Memory B cell (primary cell): ENCODE measurements at places on chromosomes 1 and 21.

DNA sequence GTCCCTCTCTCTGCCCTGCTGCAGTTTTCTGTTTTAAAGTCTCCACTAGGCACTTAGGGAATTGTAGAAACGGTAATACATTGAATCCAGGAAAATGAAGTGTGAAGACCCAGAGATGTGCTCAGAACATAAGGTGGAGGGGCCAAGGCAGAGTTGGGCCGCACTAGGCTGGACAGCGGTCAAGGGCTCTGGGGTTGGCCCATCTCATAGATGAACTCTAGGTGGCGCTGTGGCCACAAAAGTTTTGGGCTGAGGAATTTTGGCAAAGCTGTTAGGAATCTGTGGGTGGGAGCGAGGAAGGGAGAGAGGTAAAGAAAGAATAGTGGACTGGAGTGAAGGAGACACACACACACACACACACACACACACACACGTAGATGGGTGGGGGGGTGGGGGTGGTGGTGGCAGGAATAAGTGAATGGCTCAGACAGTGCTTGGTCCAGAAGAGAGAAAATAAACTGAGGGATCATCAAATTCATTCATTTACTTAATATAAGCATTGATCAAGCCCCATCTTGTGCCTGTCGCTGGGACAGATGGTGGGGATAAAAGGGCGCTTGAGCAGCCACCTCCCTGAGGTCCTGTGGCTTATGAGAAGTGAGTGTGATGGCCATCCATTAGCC, 258.5 kb downstream of the TRABD2B start:
- no peak for DNase-seq

GRCh38 chr1:205843036-205843859, 6.7 kb downstream of the PM20D1 start:
- DNase-seq, result no peak

GRCh38 chr1:55214934-55215193, 300 bp downstream of the USP24 start:
- peak; percentile 5 for DNase-seq

DNA sequence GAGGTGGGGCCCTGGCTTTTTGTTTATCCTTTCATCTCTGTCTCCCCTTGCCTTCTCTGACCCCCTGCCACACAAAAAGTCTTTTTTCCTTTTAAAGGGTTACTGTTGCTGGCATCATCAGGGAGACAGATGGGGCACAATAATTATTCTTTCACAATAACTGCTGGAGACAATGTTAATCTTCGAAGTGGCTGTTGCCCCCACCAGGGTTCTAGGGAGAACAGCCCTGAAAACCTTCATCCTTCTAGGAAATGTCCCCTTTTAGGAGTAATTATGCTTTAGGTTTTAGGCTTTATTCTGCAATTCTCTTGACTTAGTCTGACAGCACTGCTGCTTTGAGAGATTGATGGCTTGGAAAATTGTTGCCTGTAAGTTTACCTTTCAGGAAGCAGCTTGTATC, 150.0 kb downstream of the NOS1AP start:
- no peak for DNase-seq

DNA sequence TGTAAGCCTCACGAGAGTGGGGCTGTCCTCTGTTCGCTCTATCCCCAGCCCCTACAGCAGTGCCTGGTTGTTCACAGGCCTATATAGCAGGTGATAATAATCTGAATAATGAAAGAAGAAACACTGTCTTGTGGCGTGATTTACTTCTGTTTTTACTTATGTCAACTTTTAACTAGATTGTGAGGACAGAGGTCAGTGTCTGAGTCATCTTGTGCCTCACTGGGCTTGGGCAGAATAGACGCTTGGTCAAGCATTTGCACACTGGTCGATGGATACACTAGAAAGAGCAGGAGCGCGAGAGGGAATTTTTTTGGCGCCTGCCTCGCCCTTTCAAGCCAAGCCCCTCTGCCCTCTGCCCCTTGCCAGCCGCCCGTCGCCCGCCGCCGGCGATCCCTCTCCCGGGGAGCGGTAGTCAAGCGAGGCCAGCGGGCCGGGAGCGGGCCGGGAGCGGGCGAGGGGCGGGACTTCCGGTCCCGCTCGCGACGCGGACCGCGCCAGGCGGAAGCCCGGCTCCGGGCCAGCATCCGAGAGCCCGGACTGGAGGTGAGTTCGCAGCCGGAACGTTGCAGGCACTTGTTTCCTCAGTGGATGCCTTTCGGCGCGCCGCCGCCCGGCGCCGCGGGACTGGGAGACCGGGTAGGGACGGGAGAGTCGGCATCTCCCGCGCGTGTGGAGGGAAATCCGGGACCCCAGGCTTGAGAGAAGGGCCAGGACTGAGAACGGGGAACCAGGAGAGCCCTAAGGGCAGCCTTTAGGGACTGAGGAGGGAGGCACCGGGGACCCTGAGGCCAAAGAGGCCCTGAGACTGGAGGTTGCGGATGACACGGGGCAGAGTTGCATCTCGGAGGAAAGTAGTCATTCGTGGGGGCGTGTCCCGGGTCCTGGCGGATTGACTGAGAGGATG, at the start of gene DISP1:
TSS of gene DISP1 (plus strand) at position 504 of the 904 bp plus-strand sequence. CDS start 127,785 bp downstream, outside the sequence.
- DNase-seq, result peak; percentile 49

- no peak for DNase-seq
Observed at GRCh38 chr1:183247484-183247883, 61.4 kb downstream of the LAMC2 start.

DNA sequence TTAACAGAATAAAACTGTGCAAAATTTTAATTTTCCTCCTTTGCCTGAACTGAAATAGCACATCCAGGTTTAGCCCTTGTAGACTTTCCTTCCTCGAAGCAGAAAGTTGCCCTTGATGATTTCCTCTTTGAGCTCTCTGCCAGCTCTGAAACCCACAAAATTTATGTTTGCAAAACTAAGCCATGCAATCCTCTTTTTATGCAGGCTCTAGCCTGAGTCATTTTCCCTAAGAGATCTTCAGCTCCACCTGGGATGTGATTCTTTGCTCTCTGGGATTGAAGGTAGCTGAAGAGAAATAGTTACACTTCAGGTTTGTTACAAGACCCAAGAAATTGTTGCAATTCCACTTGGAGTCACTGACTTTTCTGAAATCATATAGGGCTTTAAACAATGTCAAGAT, 1.4 kb upstream of the F3 start:
- DNase-seq, result no peak

DNA sequence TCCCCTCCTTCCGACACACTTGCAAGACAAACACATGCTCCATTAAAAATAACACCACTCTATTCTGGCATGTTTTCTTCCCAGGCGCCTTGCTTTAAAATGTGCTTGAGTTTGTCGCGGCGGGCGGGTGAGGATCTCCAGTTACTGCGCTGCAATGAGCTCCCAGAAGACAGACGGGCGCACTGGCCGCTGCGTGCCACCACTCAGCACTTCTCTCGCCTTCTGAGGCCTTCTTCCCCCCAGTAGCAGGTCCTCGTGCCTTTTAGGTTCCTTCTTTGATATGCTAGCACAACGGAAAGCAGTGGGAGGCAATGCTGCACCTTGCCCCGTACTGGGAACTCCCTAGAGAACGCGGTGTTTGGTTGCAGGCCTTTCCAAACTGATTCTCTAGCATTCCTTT, 279.5 kb upstream of the NR5A2 start:
- DNase-seq, result no peak

GRCh38 chr1:27816921-27817630, 13.5 kb upstream of the PPP1R8 start:
- DNase-seq, result no peak

DNA sequence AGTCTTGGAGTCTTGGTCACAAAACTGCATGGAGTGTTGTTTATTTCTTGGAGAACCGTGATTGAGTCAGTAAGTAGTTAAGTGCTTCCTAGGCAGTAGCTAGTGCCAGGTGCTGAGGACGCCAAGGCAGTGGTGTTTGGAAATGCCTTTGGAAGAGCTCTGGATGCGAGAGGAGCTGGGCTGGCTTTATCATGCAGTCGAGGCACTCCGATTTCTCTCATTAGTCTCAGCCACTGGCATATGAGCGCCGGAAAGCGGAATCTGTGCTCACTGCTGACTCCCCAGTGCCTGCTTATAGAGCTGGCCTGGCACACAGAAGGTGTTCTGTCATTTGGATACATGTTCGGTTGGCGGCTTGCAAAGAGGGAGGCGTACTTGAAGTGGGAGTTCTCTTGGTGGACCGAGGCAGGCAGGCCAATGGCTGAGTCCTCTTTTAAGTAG, 3.6 kb downstream of the TENT5C start:
- DNase-seq, result no peak

DNA sequence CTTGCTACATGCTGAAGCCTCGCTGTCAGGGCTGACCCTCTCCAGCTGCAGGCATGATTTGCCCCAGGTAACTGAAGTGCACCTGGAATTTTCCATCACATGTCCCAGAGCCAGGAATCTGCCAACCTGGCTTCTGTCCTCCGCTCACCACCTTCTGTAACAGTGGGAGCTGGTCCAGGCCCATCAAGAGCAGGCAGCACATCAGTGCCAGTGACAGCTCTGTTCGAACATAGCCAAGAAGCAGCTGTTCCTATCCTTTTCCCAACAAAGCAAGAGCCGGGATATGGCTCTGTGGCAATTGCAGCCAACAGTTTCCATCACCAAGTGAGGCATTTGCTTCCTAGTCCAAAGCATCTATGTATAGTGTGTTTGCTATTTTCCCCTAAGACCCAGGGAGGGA, 42.2 kb upstream of the KANK4 start:
- DNase-seq, result no peak

GRCh38 chr21:44702111-44702972, 5.4 kb downstream of the KRTAP10-12 start:
- no peak for DNase-seq

DNA sequence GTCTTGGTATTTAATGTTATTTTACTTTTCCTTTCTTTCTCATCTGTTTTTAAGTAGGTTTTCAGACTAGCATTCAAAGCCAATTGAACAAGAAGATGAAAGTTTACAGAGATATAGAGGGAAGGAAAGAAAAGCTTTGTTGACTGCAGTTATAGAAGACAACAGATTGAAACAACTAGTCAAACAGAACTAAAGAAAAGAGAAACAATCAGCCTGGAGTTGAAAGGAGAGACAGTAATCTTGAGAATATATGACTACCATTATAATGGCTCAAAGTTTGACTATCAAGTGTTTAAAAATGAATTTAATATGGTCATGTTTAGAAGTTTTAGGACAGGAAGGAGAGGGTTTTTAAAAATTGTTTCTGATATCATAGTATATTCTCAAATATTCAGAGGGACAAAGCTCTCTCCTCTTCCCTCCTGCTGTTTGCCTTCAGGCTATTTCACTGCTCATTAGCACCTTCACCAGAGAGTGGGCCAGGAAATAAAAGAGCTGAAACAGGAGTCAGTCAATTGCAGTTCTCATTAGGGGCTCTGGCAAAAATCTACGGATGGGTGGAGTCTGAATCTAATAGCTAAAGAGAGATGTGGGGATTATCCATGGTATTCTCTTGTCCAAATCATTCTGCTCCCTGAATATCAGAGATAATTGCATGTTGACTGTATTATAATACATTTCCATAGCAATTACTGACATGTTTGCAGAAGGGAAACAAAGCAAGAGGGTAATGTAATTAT, 577.8 kb downstream of the BRINP3 start:
- no peak for DNase-seq

- no peak for DNase-seq
Observed at GRCh38 chr1:228334226-228334935, 72.3 kb downstream of the TRIM11 start.

DNA sequence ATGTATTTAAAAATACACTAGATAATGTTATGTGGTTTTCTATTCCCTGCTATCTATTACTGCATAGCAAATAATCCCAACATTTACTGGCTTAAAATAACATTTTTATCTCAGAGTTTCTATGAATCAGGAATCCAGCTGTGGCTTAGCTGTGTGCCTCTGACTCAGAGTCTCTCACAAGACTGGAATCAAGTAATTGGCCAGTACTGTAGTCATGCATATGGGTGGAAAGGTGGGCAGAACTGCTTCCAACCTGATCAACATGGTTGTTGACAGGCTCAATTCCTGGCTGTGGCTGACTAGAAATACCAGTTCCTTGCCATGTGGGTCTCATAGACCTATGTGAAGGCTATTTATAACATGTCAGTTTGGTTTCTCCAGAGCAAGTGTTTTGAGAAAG, 131.8 kb downstream of the PDE4B start:
- DNase-seq, result no peak

GRCh38 chr1:115729756-115730155, 38.8 kb downstream of the CASQ2 start:
- no peak for DNase-seq

GRCh38 chr1:78911956-78912880, 94.3 kb downstream of the ADGRL4 start:
- no peak for DNase-seq

GRCh38 chr1:218079347-218079746, 205.7 kb upstream of the RRP15 start:
- DNase-seq, result no peak

GRCh38 chr1:205432116-205432515, 10.3 kb upstream of the LEMD1 start:
- DNase-seq, result no peak

- no peak for DNase-seq
Observed at GRCh38 chr1:3644273-3644672, 5.6 kb downstream of the WRAP73 start.

GRCh38 chr21:46253610-46254124, 25.1 kb upstream of the LSS start:
- peak; percentile 38 for DNase-seq

- no peak for DNase-seq
Observed at GRCh38 chr1:162756523-162756922, 34.0 kb upstream of the HSD17B7 start.

GRCh38 chr21:38881131-38881530, 75.4 kb downstream of the ETS2 start:
- no peak for DNase-seq

DNA sequence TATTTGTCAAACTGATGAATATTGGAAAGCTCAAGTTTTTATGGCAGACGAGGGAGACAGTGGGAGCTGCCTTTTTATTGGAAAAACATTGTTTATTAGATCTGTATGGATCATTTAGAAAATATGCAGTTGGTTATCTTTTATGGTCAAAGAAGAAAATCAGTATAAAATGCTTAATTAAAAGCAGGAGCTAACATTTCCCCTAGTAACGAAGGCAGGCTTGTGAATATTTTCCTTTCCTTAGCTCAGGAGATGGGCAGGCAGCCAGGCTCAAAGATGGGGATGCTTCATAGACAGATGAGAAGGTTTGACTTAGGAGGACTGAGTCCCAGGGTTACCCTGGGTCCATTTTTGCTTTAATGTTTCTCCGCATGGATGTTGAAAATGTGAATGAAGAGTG, 26.0 kb downstream of the ROR1 start:
- no peak for DNase-seq

GRCh38 chr1:51976846-51977602, 13.5 kb downstream of the RAB3B start:
- DNase-seq, result no peak

- no peak for DNase-seq
Observed at GRCh38 chr1:59057211-59057694, 239.6 kb upstream of the FGGY start.
